ENCODE measurements at places on chromosomes 16 and 17.

- no peak for DNase-seq
These were observed 139.4 kb downstream of the CCDC182 start for GRCh38 chr17:57605675-57606105.

GRCh38 chr17:44356241-44356640 is 7.4 kb downstream of the FAM171A2 start:
- no peak for DNase-seq

- DNase-seq = no peak
These were observed 5.1 kb upstream of the CISD3 start for GRCh38 chr17:38725066-38725465.

DNA sequence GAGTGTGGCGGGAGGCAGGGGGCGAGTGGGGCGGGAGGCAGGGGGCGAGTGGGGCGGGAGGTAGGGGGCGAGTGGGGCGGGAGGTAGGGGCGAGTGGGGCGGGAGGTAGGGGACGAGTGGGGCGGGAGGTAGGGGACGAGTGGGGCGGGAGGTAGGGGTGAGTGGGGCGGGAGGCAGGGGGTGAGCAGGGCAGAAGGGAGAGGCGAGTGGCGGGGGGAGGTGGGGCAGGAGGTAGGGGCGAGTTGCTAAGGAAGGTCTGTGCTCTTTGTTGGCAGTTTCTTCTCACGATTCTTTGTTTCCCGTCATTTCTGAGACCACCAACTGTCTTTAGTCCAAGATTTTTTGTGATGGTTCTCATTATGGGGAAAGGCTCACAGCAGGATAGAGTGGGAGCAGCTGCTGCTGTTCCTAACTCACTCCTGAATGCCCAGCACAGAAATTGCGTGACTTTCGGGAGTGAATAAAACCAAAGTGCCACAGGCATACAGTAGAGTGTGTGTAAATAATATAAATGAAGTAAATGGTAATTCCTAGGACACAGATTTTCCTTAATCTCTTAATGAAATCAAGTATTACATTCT is 44.7 kb downstream of the COG7 start:
- DNase-seq = no peak

DNA sequence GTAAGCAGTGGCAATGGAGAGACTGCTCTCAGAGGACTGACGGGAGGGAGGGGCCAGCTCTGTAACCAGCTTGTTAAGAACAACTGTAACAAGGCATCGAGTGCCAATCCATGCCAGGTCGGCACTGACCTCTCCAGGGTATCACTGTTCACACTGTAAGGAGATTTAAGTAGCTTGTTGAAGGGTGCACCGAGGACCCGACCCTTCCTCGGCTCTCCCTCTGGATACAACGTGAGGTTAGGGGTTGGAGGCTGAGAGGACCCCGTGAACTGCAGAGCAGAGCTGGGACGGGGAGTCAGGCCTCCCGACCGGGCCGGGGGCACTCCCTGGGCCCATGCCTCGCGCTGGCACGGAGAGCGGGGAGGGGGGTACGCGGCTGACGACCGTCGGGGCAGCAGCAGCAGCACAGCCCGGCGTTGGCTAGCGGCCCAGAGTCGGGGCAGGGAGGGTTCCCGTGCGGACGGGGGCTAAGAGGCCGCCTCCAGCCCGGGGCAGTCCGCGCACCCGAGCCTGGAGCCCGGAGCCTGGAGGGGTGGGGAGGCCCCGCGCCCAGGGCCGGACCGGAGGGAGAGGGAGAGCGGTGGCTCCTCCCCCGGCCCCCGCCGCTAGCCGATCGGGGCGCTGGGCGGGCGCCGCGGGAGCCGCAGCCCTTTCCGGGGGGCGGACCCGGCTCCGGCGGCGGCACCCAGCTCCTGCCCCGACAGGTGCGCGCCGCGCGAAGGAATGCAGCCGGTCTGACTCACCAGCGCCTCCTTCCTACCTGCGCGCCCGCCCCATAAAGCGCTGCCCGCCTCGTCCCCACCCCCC is at the start of gene ITGB4:
ITGB4 (plus strand) TSS at position 804 of the 807 bp plus-strand sequence. CDS start 3,245 bp downstream, outside the sequence.
- DNase-seq = peak; percentile 20

GRCh38 chr17:50541402-50541715 is 5.6 kb upstream of the SPATA20 start:
- no peak for DNase-seq

- peak; percentile 83 for DNase-seq
These were observed 190.4 kb downstream of the ABCC12 start for GRCh38 chr16:47965439-47965838.

All from iPS DF 19.7 (cell line).